ENCODE measurements at places on chromosomes 2 and 18. TPM values are rescaled to one million over a fixed set of nuclear protein-coding genes. Genes with fewer than 3 reads are reported as not detected.

DNA sequence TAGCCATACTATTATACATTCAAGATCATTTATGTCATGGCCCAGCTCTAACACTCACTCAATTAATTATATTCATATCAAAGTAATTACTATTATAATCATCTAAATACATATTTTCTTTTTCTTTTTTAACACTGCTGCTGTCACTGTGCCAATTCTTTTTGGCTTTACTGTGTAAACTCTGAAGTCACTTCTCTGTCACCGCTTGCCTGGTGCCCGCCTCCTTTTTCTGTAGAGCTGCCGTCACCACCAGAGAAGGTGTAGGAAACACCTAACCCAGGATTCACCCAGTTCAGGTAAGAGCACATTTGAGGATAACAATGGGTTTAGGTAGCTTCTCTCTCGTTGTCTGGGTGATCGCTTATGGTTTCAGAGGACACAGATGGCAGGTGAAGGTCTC is 93.3 kb downstream of the AOX1 start:
- H3K36me3 ChIP-seq: no peaks in the 10 kb centered on the region
- no peaks in the 10 kb centered on the region for H3K4me1 ChIP-seq
- H3K27me3 ChIP-seq: peaks cover 18% of the 10 kb centered on the region
- H3K4me3 ChIP-seq: no peak overlapping the region
- no peak overlapping the region for H3K27ac ChIP-seq

- DNase-seq: no peak
- no peaks in the 10 kb centered on the region for H3K27me3 ChIP-seq
- no peak overlapping the region for H3K27ac ChIP-seq
- H3K4me3 ChIP-seq: no peak overlapping the region
- H3K4me1 ChIP-seq: no peaks in the 10 kb centered on the region
Measured at GRCh38 chr2:205494537-205495235, 187.6 kb upstream of the NRP2 start.

GRCh38 chr18:50987261-50987660 is 19.4 kb downstream of the ELAC1 start:
- no peak overlapping the region for H3K27ac ChIP-seq
- no peak overlapping the region for H3K4me3 ChIP-seq
- H3K36me3 ChIP-seq: peaks cover 23% of the 10 kb centered on the region
- no peaks in the 10 kb centered on the region for H3K27me3 ChIP-seq
- no peaks in the 10 kb centered on the region for H3K4me1 ChIP-seq

Gene CRYGD
- not detected for total RNA-seq

- no peaks in the 10 kb centered on the region for H3K27me3 ChIP-seq
- no peaks in the 10 kb centered on the region for H3K4me1 ChIP-seq
- DNase-seq: no peak
- no peak overlapping the region for H3K4me3 ChIP-seq
- no peaks in the 10 kb centered on the region for H3K36me3 ChIP-seq
- H3K27ac ChIP-seq: no peak overlapping the region
Measured at GRCh38 chr2:210676067-210676466, 119.7 kb downstream of the CPS1 start.

Gene FTCDNL1
- 1.3 TPM for total RNA-seq
